NCI-H446 (cell line): ENCODE measurements at places on chromosomes 16 and 17.

GRCh38 chr17:70922268-70922667, 752.9 kb downstream of the KCNJ2 start:
- no peak for DNase-seq

GRCh38 chr17:27259356-27259755, 34.6 kb upstream of the WSB1 start:
- no peak for DNase-seq

DNA sequence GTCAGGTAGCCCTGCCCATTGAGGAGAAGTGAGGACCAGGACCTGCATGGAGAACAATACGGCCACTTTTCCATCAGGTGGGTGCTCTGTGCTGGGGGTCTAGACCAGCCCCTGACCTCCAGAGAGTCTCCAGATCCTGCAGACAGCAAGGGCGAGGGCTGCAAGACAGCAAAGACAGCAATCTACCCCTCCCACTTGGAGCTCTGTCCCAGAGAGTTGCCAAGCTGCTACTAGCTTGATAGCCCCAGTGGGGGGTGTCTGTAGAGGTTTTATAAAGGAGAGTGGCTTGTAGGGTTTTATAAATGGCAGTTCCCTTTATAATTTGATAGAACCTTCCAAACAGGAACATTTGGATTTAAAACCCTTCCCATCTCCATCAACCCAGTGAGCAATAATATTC, 16.7 kb upstream of the SLFN11 start:
- no peak for DNase-seq

GRCh38 chr16:48810436-48810802, 200.4 kb upstream of the N4BP1 start:
- DNase-seq = no peak

GRCh38 chr16:17271687-17272086, 199.1 kb downstream of the XYLT1 start:
- peak; percentile 33 for DNase-seq

GRCh38 chr17:71224824-71225575, 895.8 kb upstream of the SOX9 start:
- peak; percentile 44 for DNase-seq

GRCh38 chr16:75065149-75065505, 51.5 kb downstream of the LDHD start:
- no peak for DNase-seq

DNA sequence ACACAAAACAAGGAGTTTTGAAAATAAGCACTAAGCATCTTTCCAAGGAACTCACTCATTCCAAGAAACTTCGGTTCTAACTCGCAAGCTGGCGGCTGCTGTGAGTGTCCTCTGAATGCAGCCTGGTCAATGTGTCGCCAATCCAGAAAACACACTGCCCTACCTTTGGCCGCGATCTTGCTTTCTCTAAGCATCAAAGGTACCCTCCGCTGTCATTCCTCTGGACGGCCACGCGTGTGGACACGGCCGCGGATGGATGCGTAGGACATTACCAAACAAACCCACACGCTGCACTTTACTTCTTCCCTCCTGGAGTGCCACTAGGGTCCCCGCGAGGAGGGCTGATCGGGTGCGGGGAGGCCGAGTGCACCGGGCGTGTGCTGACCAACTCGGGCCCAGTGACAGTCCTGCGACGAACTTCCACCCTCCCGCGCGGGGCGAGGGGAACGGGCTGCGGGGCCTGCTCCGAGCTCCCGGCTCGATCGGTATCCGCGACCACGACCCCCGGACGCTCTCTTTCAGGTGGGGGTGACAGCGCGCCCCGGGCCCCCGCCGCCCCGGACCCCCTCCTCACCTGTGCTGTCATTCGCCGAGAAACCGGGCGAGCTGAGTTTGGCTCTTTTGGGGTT, 1.1 kb downstream of the CREBBP start:
- no peak for DNase-seq

GRCh38 chr16:87201052-87201451, 116.1 kb downstream of the C16orf95 start:
- no peak for DNase-seq

DNA sequence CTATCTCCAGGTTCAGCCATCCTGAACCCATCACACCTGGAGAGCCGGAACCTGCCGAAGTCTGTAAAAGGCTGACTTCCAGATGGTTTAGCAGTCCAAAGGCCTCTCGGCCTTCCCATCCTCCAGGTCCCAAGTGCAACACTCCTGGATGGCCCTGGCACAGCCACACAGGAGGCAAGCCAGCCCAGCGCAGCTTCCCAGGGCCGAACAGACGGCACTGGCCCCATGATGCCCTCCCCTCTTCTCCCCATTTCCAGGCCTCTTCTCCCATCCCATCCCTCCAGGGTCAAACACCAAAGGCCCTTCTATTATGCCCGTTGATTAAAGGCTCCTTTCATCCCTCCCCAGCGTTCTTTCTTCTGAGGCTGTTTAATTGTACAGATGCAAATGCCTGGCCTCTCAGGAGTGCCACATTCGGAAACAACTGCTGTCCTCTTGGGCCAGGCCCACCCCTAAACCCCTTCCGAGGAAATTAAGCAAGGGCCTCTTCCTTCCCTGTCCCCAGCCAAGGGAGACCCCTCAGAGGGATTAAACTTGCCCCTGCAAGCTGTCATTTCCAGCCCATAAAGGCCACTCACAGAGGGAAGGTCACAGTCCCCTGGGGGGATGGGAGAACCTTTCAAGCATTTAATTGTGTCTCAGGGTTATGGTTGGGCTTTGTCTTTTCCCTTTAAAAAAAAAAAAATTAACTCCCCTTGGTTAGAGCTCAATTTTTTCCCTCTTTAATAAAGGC, 30.8 kb downstream of the AXIN2 start:
- DNase-seq = no peak

GRCh38 chr17:36920032-36921005, 17.0 kb upstream of the LHX1 start:
- DNase-seq = no peak

- DNase-seq = no peak
These were observed 17.2 kb downstream of the CMIP start for GRCh38 chr16:81461766-81462165.

- DNase-seq = peak; percentile 39
These were observed 13.7 kb downstream of the SYCE1L start for GRCh38 chr16:77212741-77213541.

DNA sequence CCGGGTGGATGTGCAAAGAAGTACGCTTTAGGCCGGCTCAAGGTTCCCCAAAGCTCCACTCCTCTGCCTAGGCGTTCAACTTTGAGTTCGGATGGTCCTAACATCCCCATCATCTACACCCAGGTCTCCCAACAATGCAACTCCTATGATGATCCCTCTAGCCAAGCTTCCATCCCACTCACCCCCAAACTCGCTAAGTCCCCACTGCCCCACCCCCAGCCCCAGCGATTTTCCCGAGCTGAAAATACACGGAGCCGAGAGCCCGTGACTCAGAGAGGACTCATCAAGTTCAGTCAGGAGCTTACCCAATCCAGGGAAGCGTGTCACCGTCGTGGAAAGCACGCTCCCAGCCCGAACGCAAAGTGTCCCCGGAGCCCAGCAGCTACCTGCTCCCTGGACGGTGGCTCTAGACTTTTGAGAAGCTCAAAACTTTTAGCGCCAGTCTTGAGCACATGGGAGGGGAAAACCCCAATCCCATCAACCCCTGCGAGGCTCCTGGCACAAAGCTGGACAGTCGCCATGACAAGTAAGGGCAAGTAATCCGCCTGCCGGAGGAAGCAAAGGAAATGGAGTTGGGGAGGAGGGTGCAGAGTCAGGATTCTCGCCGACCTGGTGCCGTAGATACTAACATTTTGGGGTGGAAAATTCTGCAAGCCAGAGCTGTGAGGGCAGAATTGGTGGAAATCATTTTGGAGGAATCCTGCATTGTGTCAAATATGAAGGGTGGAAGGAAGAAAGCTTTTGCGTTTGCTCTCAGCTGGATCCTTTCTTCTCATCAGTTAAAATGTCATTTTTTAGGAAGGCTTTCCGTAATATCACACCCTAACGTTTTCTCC, at the start of gene TP53:
Gene TP53 (minus strand): TSS at position 419 of the 836 bp plus-strand sequence. CDS start 10,896 bp downstream, outside the sequence.
- DNase-seq = peak; percentile 91

DNA sequence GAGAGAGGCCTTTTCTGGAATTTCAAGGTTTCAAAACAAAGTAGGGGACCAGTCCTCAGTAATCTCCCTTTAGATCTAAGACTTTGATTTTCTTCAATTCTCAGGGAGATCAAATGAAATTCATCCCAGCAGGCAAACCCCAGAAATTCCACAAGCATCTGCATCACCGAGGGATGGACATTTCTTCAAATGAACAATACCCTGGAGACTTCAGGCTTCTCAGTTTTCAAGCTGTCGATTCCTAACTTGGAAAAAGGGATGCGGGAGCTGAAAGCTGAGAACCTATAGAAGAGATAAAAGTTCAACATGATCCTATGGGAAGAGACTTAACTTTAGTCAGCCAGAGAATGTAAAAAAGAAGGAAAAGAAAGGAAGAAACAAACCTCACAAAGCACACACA, 296.9 kb upstream of the CDH5 start:
- no peak for DNase-seq

DNA sequence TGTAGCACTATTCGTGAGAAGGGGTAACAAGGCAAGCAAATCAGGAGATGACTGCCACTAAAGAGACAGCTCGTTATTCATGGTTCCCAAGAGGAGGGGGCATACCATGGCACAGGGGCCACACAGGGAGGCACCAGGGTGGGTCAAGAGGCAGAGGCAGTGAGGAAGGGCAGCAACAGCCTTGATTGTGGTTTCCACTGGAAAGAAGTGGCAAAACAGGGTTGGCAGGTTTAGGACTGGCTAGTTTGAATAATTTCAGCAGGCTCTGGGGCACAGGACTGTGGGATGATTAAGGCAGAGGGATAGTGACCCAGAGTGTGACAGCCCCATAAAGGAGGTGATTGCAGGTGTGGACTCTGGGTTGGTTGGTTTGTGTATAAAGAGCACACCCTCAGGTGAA, 188.9 kb downstream of the CBLN1 start:
- no peak for DNase-seq

GRCh38 chr17:944266-944826, 35.2 kb downstream of the NXN start:
- no peak for DNase-seq

DNA sequence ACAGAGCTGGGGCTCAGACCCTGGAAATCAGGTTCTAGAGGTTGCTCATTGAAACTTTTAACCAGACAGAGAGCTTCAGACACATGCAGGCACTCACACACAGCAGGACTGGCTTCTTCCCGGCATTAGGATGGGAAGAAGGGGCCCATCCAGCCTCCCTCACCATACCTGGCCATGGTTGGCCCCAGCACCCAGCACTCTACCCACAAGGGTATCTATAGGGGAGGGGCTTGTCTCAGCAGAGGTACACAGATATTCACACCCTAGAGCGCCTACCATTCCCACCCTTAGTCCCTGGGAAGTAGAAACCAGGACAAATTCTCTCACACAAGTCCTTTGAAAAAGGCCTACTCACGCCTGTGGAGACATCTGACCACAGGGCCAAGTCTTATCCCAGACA, 20.5 kb upstream of the CCL2 start:
- no peak for DNase-seq

GRCh38 chr16:12500771-12501170, 302.9 kb downstream of the CPPED1 start:
- DNase-seq = no peak

GRCh38 chr16:2056077-2056476, 8.3 kb downstream of the TSC2 start:
- DNase-seq = no peak

- DNase-seq = no peak
These were observed 114.1 kb downstream of the PITPNC1 start for GRCh38 chr17:67491009-67491680.

GRCh38 chr16:3482659-3483241, 12.5 kb downstream of the C16orf90 start:
- DNase-seq = no peak

DNA sequence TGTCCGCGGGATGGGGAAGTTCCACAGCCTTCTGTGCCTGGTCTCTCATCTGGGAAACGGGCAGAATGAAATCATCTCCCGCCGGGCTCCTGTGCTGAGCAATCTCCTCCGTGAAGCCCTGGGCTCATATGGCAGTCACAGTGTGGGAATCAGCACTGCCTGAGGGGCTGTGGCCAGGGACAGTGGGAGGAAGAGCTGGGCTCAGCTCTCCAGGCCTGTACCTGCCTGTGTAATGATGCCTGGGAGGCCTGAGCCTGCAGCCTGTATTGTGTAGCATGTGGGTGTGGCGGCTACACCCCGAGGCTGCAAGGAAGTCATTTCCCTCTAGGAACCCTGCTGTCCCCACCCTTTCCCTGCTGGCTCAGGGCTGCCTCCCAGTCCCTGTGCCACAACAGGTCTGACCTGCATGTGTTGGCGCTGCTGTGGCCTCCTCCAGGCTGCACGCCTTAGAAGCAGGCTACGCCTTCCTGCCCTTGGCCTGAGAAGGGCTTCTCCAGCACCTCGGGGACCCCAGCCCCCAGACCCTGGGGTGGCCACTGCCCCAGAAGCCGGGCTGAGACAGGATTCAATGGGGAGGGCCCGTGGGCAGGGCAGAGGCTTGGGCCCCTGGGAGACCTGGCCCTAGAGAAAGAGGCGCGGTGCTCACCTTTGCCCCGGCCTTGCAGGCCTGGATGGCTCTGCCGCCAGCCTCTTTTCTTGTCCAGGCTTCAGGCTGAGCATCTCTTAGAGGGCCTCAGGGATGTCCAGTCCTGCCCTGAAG, 2.1 kb downstream of the ITGB4 start:
- no peak for DNase-seq

- DNase-seq = no peak
These were observed 16.3 kb upstream of the CACNG4 start for GRCh38 chr17:66948061-66948750.

GRCh38 chr16:81668243-81669097, 110.6 kb upstream of the PLCG2 start:
- no peak for DNase-seq

- no peak for DNase-seq
These were observed 22.1 kb downstream of the TRIM25 start for GRCh38 chr17:56891751-56892150.

DNA sequence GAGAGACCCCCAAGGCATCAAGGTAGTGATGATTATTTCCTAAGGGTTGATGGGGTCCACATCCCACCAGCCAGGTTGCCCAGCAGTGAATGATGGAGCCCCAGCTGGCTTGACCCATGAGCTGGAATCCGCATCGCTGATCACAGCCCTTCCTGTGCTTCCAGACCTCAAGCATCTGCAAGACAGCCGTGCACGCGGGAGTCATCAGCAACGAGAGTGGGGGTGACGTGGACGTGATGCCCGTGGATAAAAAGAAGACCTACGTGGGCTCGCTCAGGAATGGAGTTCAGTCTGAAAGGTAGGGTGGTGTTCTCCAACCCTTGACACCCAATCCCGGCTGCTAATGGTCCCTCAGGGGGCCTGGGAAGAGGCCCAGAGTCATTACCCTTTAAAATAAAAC, 69.3 kb downstream of the CRISPLD2 start:
- no peak for DNase-seq
